ENCODE measurements at places on chromosomes 2 and 18.

GRCh38 chr18:48939205-48940097, 11.3 kb downstream of the SMAD7 start:
- H3K4me1 ChIP-seq, result peaks cover 93% of the 10 kb centered on the region
- H3K27me3 ChIP-seq, result no peaks in the 10 kb centered on the region
- peak overlapping the region; percentile 96 for H3K27ac ChIP-seq
- peak overlapping the region; percentile 30 for H3K4me3 ChIP-seq
- H3K36me3 ChIP-seq, result no peaks in the 10 kb centered on the region

GRCh38 chr18:77164026-77164425, 31.4 kb upstream of the MBP start:
- no peak overlapping the region for H3K27ac ChIP-seq
- no peaks in the 10 kb centered on the region for H3K4me1 ChIP-seq

GRCh38 chr2:3952866-3953516, 249.6 kb downstream of the DCDC2C start:
- H3K4me3 ChIP-seq, result no peak overlapping the region
- H3K4me1 ChIP-seq, result no peaks in the 10 kb centered on the region
- no peaks in the 10 kb centered on the region for H3K36me3 ChIP-seq
- no peaks in the 10 kb centered on the region for H3K27me3 ChIP-seq
- H3K27ac ChIP-seq, result no peak overlapping the region

- no peak overlapping the region for H3K4me3 ChIP-seq
- H3K27me3 ChIP-seq, result no peaks in the 10 kb centered on the region
- no peak for DNase-seq
- H3K27ac ChIP-seq, result no peak overlapping the region
Observed at GRCh38 chr2:102439065-102439695, 16.2 kb downstream of the IL18RAP start.

DNA sequence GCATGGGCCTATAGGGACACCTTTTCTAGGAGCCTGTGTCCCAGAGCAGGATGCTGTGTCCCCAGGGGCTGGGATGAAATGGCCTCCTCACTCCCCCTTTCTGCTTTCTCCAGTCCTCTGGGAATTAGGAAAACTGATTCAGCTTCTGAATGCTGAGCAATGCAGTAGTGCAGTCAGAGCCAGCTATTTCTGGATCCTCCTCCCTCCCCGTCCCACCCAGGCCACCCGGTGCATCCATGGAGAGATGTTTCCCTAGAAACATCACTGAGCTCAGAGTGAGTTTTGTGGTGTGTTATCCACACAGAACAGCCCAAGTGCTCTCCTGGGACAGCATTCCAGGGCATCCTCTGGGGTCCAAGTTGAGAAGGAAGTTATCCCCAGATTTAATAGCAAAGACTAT, 125.5 kb downstream of the LOXHD1 start:
- no peak for DNase-seq
- no peak overlapping the region for H3K4me3 ChIP-seq
- no peaks in the 10 kb centered on the region for H3K4me1 ChIP-seq
- H3K27ac ChIP-seq, result no peak overlapping the region
- no peaks in the 10 kb centered on the region for H3K36me3 ChIP-seq

DNA sequence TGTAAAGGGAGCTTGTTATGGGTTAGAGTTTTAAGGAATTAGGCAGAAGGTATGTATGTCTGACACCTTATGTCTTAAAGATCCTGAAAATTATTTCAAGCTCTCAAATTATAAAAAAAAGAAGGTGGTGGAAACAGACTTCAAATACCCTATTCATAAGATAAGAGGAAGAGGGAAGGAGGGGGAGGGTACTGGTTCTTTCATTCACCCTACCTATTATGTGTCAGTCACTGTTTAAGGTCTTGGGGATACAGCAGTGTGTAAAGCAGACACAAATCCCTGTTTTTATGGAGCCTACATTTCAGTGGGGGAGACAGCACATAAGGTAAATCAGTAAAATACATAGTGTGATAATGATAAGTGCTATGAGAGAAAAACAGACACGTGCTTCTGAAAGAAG, 184.4 kb downstream of the FHOD3 start:
- DNase-seq, result no peak
- H3K27ac ChIP-seq, result no peak overlapping the region
- no peaks in the 10 kb centered on the region for H3K36me3 ChIP-seq
- H3K4me3 ChIP-seq, result no peak overlapping the region
